ENCODE measurements at places on chromosomes 6 and 20.

DNA sequence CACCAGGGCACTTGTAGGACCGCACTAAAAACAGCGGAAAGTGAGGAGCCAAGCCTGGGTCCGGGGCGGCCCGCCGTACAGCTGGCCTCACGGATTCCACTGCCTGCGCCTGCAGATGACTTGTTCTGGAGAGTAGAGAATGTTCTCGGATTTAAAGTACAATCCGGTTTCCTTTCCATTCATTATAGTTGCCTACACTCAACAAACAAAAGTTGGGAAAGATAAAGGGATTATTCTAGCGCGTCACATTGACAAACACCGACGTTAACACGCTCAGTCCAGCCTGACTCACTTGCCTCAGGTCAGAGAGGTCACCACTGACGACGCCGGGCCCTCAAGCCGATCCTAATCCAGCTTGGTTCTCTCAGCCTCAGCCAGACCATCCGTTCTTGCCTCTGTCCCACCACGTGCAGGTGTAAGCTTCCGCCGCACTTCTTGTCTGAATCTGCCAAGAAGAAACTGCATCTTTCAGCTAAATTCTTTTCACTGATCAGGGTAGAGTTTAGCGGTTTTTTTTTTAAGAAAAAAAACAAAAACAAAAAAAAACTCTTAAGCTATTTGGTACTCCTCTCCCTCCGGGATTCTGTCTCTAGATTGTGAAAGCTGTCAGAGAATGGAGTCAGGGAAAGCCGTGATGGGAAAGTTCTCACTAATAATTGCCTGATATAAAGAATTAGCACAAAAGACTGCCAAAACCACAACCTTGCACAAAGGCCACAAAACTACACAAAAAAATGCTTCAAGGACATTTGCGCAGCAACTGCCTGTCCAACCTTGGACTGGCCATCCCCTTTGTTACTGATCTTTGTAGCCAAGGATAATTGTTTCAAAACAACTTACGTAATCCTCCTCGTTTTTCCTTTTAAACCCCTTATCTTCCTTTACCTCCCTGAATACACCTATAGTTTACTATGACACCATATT is 1.1 kb upstream of the PHF10 start:
- peak; percentile 9 for DNase-seq

GRCh38 chr6:33861722-33862121 is 57.9 kb upstream of the MLN start:
- DNase-seq: no peak

DNA sequence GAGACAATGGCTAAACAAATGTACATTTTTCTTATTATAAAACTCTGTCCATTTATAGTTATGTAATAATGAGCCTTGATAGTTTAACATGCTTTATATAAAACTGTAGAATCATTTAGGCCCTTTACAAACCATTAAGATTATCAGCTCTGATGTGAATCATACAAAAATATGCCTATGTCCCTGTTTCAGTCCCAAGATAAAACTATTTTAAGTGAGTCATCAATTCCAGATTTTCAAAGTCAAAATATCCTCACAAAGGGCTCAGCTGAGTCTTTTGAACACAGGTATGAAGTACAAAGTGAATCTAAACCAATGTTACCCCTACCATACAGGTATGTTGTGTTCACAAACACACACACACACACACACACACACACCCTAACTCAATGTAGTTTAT is 88.0 kb downstream of the PTPRK start:
- no peak for DNase-seq

DNA sequence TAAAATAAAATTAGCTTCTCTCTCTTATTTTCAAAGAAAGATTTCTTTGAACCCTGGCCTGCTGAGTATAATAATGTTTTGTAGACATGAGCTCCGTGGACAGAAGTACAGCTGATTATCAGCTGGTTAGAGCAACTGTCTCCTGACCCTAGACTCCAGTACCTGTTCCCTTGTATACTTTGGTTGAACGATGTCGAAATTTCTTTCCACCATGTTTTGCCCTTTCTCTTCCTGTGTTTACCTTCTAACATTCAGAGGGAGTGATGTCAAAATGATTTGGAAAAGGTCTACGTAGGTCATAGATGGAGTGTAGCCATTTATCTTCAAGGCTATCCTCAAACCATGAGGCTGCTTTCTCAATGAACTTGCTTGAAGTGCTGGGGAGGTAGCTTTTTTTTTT is 16.8 kb upstream of the ADTRP start:
- no peak for DNase-seq

DNA sequence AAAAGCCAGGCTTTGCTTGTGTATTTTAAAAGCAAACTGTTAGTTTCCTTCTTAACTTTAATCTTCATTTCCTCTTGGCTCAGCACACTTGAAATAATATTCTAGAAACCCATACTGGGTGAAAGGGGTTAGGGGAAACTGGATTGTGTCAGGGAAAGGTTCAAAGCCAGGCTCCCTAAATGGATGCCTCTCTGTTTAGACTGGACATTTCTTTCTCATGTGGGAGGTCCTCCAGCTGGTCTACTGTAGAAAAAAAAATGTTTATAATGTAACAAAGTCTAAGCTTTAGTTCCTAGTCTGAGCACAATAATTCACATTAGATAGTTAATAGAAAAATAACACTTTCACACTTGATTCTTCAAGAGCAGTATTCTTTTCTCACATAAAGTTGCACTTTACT is 89.0 kb upstream of the AKIRIN2 start:
- DNase-seq: no peak

DNA sequence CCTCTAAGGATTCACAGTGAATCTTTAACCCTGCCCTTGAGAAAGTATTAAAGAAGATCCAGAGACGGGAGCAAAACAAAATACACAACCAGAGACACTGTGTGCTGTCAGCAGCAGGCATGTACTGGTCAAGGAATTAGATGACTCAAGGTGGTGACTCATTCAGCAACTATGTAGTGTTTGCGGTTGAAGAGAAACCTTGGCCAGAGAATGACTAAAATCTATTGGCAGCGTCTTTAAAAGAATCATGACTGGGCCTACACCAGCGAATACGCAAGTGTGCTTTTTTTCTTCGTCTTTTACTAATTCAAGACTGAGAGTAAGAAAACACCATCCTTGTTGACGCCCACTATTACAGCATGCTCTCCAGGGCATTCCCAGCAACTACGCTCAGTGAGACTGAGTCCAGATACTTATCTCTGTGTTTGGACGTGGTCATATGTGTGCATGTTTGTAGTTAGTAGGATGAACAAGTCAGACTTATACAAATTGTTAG is 72.4 kb upstream of the BACH2 start:
- DNase-seq: peak; percentile 27

DNA sequence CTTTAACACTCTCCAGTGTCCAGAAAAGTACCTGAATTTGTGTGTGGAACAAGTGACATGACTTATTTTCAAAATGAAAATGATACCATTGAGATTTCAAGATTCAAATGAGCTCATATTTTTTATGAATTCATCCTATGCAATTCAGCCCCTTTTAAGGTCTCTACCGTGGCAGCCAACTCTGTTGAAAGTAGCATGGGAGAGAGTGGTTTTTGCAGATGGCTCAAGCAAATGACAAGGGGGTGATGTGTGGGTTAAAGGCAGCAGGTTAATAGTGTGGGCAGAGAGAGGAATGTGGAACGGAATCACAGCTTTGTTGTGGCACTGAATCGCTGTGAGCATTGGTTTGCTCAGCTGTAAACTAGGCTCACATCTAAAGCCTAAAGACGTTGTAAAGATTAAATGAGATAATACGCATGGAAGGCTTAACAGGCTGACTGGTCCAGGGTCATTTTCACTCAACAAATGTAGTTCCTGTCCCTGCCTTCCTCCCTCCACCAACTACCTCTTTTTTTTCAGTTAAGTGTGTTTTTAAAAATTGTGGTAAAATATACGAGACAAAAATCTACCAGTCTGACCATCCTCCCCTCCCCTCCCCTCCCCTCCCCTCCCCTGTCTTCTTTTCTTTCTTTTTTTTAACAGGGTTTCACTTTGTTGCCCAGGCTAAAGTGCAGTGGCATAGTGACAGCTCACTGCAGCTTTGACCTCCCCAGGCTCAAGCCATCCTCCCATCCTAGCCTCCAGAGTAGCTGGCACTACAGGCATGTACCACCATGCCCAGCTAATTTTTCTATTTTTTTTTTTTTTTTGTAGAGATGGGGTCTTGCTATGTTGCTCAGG is 114.7 kb upstream of the ZNF217 start:
- DNase-seq: peak; percentile 36

- DNase-seq: no peak
Measured at GRCh38 chr6:48472091-48472490, 361.1 kb upstream of the PTCHD4 start.

DNA sequence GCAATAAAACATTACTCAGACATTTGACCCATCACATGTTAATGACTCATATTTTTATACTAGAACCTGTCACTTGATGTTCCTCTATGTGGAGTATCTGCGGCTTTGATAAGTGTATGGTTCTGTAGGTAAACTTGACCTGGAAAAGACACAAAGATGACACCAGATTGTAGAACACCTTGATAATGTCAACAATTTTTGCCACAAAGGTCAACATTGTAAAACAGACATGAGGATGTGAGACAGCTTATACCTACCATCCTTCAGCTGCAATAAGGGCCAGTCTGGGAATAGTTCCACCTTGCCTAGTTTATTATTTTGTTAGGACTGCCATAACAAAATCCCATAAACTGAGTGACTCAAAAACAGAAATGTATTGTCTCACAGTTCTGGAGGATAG is 202.4 kb downstream of the LMBRD1 start:
- no peak for DNase-seq

- no peak for DNase-seq
Measured at GRCh38 chr20:48802647-48803046, 25.2 kb downstream of the PREX1 start.

- DNase-seq: no peak
Measured at GRCh38 chr6:38391626-38392579, 247.8 kb downstream of the BTBD9 start.

Measured in CD4-positive, alpha-beta T cell treated with Interleukin-6 for 4 hours (primary cell).